Activated CD4-positive, CD25-positive, alpha-beta regulatory T cell (primary cell): ENCODE measurements at places on chromosomes 5 and 9.

DNA sequence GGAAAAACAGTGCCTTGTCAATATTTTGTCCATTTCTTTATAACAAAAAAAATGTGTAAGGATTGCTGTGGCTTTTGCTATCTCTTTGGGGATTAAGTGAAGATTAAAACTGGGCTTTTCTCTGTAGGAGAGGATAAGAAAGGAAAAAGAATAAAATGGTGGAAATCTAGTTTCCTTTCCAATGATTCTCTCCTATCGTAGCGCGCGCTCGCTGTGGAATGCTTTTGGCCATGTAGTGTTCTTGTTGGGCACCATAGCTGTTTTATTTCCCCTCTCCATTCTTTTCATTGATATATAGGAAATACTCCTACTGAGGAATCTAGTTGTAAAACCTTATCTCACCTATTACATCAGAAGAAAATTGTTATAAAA lies 1.5 kb downstream of the STXBP1 start:
- no peak for DNase-seq

GRCh38 chr5:26192486-26192885 lies 845.9 kb downstream of the CDH9 start:
- no peak for DNase-seq

DNA sequence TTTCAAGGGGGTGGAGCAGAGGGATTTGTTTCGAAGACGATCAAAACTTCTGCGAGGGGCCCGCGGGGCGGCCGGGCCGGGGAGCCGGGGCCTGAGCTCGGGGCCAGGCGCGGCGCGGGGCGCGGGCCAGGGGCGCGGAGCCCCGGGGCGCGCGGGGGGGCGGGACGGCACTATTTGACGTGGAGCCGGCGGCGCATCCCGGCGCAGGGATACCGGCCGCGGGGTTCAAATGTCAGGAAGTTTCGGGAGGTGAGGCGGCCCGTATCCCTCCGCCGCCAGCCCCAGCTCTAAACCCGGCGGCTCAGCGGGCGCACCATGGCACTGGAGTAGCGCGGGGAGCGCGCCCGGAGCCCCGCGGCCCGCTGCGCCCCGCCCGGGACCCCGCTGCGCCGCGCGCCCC lies at the start of gene LMX1B:
Gene LMX1B, plus strand, starts transcription at position 278 of the 400 bp plus-strand sequence. CDS start 522 bp downstream, outside the sequence.
- no peak for DNase-seq

DNA sequence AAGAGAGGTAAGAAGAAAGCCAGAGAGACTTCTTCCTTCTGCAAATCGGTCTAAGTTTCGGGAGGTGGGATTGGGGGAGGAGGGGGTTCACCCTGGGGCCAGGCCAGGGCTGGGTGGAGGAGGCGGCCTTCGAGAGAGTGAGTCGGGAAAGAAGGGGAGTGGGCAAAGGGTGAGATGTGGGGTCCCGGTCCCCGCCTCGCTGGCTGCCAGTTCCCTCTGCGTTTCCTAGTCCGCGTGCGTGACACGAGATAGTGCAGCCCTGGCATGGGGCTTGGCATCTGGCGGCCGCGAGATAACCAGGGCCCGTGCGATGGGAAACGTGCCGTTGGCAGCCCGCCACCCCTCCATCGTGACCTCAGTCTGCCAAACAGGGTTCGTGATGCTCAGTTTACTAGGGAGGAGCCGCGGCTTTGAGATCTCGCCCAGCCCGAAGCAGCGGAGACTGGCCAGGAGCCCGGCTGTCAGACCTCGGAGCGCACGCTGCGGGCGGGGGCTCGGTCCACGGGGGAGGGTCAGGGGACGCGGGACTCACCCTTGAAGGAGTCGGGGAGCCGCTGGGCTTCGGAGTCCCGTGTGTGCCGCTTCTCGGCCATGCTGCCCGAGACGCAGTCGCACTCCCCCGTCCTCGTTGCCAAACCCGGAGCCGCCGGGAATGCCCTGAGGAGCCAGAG lies at the start of gene STOM:
Gene STOM, minus strand, starts transcription at position 656 of the 671 bp plus-strand sequence. Its CDS starts 63 bp downstream, at position 593.
- peak; percentile 63 for DNase-seq

GRCh38 chr9:14895806-14896205 lies 14.4 kb downstream of the FREM1 start:
- DNase-seq, result no peak

DNA sequence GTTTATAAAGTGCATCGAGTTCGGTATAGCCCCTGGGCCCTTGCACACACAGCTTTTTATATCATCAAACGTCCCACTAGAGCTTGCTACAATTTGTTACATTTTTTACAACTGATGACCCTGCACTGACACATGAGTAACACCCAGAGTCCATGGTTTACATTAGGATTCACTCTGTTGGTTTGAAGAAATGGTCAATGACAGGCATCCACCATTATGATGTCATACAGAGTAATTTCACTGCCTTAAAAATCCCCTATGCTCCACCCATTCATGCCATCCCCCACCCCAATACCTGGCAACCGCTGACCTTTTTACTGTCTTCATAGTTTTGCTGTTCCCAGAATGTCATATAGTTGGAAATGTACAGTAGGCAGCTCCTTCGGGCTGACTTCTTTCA lies 130.2 kb downstream of the MED10 start:
- DNase-seq, result no peak

GRCh38 chr9:83472221-83472665 lies 66.0 kb downstream of the FRMD3 start:
- no peak for DNase-seq

DNA sequence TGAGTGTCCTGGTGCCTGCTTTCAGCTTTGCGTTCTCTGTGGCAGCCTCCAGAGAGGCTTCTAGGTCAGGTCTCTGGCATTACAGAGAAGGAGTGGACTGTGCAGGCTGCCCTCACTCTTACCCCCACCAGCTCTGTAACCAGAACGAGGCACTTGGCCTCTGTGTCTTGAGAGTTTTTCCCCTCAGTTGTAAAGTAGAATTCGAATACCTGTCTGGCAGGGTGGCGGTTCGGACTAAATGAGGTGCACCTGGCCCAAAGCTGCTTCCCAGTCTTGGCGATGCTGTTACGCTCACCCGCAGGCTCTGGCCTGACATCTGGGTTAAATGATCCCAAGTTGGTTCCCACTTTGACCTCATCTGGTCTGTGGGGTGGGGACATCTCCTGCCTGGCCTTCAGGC lies 40.1 kb downstream of the FAM78A start:
- no peak for DNase-seq

DNA sequence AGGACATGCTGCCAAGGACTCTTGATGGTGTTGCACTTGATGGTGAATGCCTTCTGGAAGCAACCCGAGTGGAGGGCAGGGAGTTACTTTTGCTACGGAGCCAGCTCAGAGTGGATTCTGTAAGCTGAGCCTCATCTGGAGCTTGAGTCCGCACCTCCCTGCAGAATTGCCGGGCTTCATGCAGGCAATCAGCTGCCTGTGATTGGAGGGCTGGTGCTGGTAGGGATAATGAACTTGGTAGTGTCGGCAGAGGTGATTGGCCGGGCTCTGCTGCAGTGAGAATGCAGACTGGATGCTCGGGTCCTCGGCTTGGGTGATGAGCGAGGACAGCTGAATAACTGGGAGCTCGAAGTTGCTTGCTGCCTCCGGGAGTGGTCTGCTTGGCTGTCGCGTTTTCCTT lies 23.1 kb downstream of the SLC25A25 start:
- no peak for DNase-seq

DNA sequence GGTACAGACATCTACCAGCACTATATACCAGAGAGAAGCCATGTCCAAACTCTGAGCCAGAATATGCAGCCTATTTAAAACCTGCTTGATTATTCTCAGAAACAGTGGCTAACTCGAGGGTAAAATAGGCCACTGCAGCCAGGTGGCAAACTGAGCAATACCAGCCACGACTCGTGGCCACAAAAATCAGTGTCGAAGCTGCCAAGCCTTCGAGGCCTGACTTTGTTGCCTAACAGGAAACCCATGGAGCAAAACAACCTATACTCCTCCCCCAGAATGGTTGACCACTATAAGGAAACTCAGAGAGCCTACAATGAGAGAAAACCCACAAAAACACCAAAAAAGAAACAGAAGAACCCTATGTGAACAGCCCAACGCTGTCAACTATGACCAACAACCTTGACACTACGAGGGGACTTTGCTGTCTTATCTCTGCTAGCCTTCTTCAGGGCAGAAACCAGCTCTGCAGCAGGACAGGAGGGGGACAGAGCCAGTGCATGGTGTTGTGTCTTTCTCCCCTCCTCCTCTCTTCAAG lies 133.8 kb downstream of the TMEM174 start:
- DNase-seq, result no peak

- DNase-seq, result no peak
These were observed 115.0 kb upstream of the TLE1 start for GRCh38 chr9:81804306-81804705.

- DNase-seq, result no peak
These were observed 330.0 kb downstream of the PRR16 start for GRCh38 chr5:120794121-120794520.

DNA sequence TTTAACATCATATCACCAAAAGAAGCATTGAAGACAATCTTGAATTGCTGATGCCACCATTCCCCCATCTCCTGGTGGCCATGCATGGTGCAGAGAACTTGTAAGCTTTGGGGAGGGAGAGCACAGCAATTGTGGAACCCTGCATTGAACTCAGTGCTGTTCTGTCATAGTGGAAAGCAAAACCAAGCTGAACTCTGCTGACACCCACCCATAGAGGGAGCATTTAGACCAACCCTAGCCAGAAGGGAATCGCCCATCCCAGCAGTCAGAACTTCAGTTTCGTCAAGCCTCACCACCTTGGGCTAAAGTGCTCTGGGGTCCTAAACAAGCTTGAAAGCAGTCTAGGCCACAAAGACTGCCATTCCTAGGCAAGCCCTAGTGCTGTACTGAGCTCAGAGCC lies 37.4 kb upstream of the RUSC2 start:
- DNase-seq, result no peak

DNA sequence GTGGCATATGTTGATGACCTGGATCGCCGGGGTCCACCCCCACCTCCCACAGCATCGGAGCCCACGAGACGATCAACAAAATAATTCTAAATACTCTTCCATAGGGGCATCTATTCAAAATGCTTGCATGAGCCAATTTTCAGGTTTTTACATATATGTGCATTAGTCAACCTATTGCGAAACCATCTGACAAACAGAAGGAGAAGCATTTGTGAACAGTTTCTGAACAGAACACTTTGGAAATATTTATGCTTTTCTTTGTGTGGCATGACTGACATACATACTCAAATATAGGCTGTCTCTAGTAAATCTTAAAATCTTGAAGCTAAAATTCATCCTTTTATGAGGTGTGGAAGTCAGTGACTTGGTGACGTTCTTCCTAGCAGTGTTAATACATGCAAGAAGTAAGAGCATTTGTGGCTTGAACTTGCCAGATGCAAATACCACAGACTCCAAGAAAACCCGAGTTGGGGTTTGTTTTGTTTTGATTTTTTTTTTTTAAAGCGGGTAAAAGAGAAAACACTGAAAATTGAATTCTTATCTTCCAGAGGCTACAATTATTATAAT lies 5.3 kb downstream of the GPR151 start:
- no peak for DNase-seq
